Posterior vena cava (tissue), 2 donors: ENCODE measurements at places on chromosomes 13 and 19. TPM values are rescaled to one million over a fixed set of nuclear protein-coding genes. Genes with fewer than 3 reads are reported as not detected.

ZNF568 gene
- 11.5 TPM for total RNA-seq

NKPD1 gene
- total RNA-seq, result not detected

NPAS1 gene
- total RNA-seq, result 0.38 TPM

DNA sequence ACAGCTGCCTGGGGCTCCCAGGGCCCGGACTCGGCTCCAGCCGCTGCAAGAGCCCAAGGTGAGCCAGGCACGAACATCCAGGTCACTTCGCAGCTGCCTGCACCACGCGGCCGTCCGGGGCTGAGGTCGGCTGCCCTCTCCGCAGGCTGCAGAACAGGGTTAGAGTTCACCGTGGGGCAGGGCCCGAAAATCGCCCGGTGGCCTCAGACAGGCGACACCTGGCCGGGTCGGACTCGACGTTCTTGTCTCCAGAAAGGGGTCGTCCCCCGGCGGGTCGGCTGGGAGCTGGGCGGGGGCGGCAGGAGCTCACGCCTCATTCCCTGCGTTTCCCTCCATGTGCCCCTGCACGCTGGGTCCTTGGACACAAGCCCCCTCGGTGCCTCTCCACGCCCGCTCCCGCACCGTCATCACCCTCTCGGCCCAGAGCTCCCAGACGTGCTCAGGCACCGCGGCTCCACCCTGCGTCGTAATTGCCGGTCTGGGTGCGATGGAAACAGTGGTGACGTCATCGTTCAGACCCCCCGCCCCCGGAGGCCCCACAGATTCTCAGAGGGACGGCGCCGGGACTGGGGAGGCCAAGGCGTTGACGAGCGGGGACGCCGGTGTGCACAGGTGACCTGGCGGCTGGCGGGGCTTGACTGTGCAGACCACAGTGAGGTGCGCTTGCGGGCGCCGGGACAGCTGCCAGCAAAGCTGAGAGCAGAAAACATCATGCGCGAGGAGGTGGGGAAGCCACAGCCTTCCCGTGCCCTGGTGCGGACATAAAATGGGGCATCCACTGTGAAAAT is 4.0 kb upstream of the GRIN3B start:
- no peak for DNase-seq

DNA sequence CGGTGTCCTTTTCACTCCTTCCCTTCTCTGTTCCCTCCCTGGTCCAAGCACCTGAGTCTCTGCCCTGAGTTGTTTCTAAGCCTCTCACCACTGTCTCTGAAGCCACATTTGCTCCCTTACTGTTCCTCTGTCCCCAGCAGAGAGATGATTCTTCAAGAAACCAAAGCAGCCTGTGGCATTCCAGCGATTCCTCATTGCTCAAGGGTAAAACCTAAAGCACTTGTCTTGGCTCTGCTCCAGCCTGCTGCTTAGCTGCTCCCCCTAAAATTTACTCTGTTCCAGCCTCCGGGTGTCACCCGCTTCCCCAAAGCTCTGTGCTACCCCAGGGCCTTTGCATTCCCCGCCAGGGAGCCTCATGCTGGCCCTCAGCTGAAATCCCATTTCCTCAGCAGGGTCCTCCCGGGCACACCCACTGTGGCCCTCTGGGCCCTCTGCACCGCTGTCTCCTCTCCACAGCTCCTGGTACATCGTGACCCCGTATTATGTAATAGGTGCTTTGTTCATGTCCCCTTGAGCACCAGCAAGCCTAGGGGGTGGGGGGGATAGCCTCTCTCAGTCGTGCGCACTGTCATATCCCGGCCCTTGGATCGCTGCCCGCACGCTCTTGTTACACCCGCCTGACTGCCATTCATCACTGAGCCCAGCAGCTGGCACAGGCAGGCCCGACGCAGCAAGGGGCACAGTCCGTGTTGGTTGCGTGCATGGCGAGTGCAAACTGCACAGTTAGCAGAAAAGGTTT is 15.8 kb downstream of the TECR start:
- DNase-seq, result no peak

DNA sequence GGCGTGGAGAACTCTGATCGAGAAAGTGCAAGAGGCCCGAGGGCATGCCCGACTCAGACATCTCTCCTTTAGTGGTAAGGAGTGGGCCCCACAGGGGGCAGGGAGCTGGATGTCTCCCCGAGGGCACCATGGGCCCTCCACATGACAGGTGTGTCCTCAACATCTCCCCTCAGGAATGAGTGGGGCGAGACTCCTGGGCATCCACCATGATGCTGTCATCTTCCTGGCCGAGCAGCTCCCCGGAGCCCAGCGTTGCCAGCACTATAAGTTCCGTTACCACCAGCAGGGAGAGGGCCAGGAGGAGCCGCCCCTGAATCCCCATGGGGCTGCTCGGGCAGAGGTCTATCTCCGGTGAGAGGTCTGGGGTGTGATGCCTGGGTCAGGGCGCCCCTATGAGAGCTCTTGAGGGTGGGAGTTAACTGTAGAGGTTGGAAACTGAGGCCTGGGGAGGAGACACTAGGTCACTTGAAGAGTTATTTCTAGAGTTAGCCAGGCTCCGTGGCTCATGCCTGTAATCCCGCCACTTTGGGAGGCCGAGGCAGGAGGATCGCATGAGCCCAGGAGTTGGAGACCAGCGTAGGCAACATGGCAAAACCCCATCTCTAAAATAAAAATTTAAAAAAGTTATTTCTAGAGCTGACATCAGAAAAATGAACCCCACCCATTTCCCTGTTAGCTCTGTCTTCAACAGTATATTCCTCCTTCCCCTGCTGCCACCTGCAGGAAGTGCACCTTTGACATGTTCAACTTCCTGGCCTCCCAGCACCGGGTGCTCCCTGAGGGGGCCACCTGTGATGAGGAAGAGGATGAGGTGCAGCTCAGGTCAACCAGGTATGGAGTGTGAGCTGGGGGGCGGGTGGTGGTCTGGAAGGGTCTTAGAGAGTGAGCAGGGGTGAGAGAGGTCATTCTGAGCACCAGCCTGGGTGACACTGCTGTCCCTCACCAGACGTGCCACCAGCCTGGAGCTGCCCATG is 5.1 kb downstream of the IGFLR1 start:
- no peak for DNase-seq

GRCh38 chr13:28406733-28407266 is 88.1 kb downstream of the FLT1 start:
- DNase-seq, result no peak

GRCh38 chr19:7554565-7554964 is 19.0 kb downstream of the PNPLA6 start:
- no peak for DNase-seq

- DNase-seq, result no peak
These were observed 9.5 kb upstream of the KLK12 start for GRCh38 chr19:51044327-51044726.

DNA sequence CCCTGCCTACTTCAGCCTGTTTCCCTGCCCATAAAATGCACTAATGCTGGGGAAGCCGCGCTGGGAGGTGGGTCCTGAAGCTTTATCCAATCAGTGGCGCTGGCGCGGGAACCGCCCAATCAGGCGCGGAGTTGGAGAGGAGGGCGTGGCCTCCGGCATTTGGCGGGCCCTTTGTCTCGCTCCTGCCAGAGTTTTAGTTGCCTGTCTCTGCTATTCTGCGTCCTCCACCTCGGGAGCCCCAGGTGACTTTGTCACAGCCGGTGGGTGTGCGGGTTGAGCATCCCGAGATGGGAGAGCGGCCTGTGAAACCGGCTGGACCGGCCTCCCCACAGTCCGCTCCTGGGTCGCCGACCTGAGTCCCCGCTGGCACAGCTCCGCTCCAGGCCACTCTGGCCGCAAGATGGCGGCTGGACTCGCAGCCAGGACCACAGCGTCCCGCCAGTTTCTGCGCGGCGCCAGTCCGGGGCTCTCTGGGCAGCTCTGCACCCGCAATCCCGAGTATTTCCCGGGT is 30.7 kb upstream of the ZNF429 start:
- peak; percentile 94 for DNase-seq

DNA sequence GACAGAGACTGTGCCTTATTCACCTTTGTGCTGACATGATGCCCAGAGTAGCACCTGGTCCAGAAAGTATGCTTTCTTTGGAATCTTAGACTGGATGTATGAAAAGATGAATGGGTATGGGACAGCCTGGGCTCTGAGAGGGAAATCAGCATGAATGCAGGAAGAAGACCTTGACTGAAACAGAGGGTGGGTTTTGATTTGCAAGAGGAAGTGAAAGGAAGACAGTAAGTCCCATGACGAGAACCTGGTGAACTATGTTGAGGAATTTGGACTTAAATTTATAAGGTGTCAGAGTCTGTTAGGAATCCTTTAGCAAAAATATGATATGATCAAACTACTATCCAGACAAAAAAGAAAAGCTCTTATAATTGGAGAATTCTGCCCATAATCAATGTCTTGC is 301.9 kb downstream of the SPRY2 start:
- DNase-seq, result no peak

- no peak for DNase-seq
These were observed 78.5 kb upstream of the PCDH8 start for GRCh38 chr13:52926971-52927370.

DNA sequence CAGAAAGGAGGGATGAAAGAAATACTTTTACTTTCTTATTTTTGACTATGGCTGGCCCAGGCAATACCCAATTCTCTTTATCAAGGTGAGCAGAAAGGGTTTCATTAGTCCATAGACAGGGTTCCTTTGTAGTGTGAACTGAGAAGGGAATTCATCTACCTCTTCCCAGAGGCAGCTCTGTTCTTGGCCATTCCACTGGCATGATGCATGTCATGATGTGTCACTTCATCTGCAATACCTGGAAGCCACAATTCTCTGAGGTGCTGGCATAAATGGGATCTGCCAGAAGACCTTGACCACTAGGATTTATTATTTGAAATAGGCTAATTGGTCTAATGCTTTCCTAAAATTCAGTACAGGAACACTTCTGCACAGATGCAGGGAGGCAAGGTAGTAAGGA is 542.8 kb downstream of the RFC3 start:
- no peak for DNase-seq

DNA sequence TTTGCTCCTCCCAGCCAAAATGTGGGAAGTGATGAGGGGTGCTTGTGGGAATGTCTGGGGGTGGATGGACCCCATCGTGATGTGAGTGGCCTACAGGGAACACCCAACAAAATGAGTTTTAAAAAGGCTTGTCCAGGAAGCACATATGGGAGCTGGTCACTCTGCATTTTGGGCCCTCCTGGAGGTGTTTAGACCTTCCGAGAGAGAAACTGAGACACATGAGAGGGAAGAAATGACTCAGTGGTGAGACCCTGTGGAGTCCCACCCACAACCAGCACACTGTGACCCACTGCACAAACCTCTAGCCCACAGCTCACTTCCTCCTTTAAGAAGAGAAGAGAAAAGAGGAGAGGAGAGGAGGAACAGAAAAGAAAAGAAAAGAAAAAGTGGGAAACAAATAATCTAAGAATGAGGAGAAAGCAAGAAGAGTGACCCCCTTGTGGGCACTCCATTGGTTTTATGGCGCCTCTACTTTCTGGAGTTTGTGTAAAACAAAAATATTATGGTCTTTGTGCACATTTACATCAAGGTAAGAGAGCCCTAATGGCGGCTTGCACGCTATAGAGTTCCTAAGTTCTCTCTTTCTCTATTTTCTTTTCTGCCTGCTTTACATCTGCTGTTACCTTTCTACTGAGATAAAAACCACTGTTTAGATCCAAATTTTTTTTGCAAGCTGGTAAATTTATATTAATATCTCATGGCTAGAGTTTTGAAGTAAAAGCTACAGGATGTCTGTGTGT is 13.3 kb upstream of the LILRB1 start:
- no peak for DNase-seq

GRCh38 chr13:77831866-77832265 is 86.8 kb downstream of the EDNRB start:
- DNase-seq, result no peak

DNA sequence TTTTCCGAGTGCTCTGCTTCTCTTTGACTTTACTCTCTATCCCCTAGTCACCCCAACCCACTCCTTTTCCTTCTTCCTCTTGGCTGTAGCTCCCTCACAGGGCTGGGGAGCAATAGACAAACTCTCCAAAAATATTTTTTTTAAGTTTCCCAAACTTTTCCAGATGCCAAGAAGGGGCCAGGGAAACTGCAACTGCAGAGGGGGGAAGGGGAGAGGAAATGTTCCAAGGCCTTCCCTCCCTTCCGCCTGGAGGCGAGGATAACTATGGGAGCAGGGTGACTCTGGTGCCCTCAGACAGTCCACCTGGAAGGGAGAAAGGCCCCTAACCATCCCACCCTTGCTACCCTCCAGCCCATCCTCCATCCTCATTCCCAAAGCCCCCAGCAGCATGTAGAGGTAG is 49.4 kb downstream of the LYL1 start:
- DNase-seq, result no peak

DNA sequence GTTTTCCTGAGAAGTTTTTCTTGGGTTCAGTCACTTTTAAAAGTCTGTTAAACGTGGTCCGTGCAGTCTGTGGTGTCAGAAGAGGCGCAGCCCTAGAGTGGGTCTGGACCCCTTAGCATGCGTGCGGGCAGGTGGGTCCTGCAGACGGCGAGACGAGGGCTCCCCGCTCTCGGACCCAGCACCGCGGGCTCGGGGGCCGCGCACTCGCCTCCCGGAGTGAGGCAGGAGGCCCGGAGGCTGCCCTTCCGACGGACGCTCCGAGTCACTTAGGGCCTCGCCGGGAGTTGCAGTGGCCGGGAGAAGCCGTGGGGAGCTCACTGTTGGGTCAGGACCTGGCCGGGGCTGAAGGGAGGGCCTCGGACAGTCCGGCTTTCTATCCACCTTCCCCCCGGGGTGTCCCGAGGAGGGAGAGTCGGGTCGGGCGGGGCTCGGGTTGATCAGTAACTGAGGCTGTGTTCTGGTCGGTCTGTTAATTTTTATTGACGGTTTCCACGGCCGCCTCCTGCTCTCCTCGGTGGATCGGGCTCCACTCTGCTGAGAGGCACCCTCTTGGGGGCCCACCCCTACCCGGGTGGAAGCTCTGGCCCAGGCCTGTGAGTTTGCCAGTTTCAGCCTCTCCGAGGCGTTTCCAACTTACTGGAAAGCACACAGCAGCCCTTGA is 1.3 kb downstream of the PTBP1 start:
- no peak for DNase-seq
